DMS 273 treated with DMSO at 0.1 percent for 48 hours (cell line): ENCODE measurements at places on chromosomes 5 and 9.

GRCh38 chr5:174189654-174190541 lies 144.4 kb downstream of the NSG2 start:
- DNase-seq: no peak

DNA sequence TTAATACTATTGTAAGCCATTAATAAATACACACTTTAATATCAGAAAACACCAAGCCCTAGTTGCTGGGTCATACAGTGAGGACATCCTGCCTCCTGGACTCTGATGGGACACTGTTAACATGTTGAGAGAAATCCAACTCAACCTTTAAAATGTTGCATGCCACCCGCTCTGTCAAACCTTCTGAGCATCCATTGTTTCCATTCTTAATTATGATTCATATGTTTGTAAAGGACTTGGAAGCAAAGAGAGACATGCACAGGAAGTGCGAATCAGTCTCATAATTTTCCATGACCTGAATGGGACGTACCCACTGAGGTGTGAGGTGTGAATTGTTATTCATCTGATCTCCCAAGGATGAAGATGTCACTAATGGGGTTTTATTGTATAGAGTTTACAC lies 186.4 kb downstream of the CAAP1 start:
- DNase-seq: no peak

DNA sequence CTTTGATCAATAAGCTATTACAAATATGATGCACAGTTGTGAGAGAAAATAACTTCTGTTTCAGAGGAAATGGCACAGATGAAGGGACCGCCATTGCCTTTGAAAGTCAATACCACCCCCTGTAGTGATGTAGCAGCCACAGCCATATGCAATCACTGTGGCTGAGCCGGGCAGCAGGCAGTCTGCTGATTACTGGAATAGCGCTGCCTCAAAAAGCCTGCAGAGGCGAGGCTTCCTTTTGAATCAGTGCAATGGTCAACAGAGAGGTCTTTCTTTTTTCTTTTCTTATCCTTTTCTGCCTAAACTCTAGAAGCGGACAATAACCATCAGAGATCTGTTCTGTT lies 265.1 kb upstream of the TAS2R1 start:
- DNase-seq: peak; percentile 5

GRCh38 chr5:32445287-32445758 lies 783 bp upstream of the ZFR start:
- no peak for DNase-seq

DNA sequence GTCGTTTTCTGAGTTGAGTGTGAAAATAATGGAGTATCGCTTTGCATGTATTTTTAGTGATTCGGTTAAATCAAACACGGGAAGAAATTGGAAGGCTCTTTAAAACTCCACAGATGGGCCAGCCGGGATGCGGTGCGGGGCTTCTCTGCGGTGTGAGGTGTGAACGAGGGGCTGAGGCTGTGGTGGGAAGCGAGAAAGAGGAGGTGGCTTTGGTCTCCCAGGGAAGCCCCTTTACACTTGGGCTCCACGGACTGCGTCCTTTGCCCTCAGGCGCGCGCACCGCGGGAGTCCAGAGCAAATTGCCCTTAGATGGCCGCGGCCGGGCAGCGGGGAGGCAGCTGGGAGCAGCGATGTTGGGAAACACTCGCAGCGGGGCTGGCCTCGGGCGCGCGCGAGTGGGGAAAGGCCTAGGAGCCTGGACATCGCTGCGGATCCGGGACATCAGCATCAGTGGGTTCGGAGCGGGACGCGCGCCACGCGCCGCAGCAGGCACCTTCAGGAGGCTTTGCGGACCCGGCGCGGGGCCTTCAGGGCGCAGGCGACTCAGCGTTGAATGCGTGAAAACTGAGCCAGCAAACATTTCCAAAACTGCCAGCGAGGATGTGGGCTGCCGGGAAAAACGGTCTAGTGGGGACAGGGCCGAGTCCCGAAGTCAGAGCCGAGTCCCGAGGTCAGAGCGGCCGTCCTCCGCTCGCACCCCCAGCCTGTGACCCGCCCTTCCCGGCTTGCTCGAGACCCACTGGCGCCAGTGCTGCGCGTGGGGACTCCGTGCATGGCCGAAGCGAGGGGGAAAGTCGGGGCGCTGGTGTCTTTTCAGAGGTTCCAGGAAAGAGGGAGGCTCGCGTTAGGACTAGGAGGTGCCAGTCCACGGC lies 6.5 kb downstream of the IRX1 start:
- DNase-seq: no peak

- no peak for DNase-seq
Measured at GRCh38 chr5:1262381-1262780, 32.5 kb downstream of the TERT start.

GRCh38 chr5:93055971-93056370 lies 525.0 kb downstream of the NR2F1-AS1 start:
- no peak for DNase-seq

GRCh38 chr9:83959061-83959460 lies 21.0 kb downstream of the HNRNPK start:
- no peak for DNase-seq

GRCh38 chr9:92808726-92809451 lies 44.3 kb upstream of the BICD2 start:
- DNase-seq: peak; percentile 23

- no peak for DNase-seq
Measured at GRCh38 chr9:108642871-108643270, 212.9 kb downstream of the ACTL7B start.

DNA sequence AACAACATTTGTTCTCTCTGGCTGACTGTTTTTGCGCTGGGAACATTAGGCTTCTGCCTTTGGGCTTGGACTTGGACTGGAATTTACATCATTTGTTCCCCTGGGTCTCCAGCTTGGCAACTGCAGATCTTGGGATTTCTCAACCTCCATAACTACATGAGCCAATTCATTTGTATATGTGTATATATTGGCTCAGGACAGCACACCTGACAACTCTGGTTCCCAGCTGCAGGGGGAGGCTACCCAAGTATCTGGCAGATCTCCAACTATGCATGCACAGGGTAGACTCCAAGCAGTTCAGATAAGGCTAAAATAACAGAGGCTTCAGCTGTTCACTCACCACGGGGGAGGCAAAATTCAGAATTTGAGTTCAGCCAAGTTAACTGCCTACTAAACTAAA lies 31.6 kb upstream of the F2RL1 start:
- DNase-seq: peak; percentile 19

- no peak for DNase-seq
Measured at GRCh38 chr9:94181408-94182181, 77.5 kb upstream of the ZNF169 start.

DNA sequence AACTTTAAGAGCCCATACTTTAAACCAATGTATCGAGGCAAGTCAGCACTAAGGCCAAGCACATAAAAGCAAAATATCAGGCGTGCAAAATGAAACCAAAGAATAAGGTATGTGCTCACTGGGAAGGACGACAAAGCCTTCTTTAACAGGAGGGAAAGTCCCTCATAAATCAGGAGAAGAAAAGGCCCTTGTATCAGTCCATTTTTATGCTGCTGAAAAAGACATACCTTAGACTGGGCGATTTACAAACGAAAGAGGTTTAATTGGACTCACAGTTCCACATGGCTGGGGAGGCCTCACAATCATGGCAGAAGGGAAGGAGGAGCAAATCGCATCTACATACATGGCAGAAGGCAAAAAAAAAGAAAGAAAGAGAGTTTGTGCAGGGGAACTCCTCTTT lies 68.9 kb downstream of the UBE2QL1 start:
- no peak for DNase-seq

GRCh38 chr5:4883360-4883759 lies 256.8 kb upstream of the ADAMTS16 start:
- DNase-seq: no peak

GRCh38 chr9:12813960-12814876 lies 39.4 kb downstream of the LURAP1L start:
- peak; percentile 84 for DNase-seq

- DNase-seq: no peak
Measured at GRCh38 chr5:160496334-160496733, 74.7 kb downstream of the PTTG1 start.

DNA sequence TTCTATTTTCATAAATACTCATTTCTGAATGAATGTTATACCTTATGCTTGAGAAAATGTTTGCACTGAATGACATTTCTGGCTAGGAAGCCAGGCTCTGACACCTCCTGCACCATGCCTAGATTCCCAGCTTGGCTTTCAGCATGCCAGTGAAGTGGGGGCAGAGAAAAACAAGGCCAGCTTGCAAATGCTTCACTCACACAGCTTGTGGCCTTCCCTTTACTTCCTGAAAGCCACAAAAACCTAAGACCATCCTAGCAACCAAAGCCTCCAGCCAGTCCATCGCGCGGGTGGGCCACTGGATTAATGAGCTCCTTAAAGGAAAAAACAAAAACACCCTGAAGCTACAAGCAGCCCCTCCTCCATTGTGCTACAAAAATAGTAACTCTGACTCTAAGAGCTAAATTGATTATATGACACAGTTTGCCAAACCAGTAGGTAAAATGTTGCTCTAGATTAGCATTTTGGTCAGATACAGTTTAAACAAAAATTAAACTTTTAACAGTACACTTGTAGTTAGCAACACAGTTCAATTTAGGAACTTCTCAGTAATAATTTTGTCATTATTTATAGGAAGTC lies 159.9 kb downstream of the TSSK1B start:
- DNase-seq: peak; percentile 84

- peak; percentile 16 for DNase-seq
Measured at GRCh38 chr5:32076699-32077695, 97.1 kb downstream of the GOLPH3 start.

DNA sequence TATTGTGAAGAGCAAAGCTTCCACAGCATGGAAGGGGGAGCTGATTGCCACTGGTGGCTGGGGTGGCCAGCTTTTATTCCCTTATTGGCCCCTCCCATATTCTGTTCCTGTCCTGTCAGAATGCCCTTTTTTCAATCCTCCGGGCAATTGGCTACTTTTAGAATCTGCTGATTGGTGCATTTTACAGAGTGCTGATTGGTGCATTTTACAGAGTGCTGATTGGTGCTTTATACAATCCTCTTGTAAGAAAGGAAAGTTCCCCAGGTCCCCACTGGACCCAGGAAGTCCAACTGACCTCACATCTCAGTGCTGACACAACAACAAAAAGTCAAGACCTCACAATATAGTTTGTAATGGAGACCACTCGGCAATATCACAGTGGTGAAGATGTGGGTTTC lies 195.0 kb downstream of the SPATA31A6 start:
- DNase-seq: no peak
